T-cell (primary cell): ENCODE measurements at places on chromosomes 7 and 10. TPM values are rescaled to one million over a fixed set of nuclear protein-coding genes. Genes with fewer than 3 reads are reported as not detected.

DNA sequence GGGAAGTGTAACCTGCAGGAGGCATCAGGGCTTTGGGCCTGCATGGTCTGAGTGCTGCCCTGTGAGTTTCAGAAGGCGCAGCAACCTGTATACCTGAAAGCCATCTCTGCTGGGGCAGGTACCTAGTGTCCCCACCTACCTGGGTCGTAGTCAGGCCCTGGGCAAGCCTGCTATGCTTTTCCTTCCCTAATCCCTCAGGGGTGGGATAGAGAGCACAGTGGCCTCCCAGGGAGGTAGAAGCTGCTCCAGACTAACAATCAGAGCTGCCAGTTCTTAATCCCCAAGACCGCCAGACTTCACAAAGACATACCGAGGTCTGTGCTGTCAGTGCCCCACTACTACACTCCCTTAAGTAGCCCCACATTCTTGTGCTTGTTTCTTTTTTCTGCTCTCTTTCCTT, 52.0 kb downstream of the PTEN start:
- H3K27ac ChIP-seq, result no peak overlapping the region
- peaks cover 27% of the 10 kb centered on the region for H3K4me1 ChIP-seq
- H3K27me3 ChIP-seq, result no peaks in the 10 kb centered on the region

- no peaks in the 10 kb centered on the region for H3K27me3 ChIP-seq
- no peaks in the 10 kb centered on the region for H3K36me3 ChIP-seq
- no peak overlapping the region for H3K27ac ChIP-seq
- H3K4me1 ChIP-seq, result no peaks in the 10 kb centered on the region
- DNase-seq, result no peak
- no peak overlapping the region for H3K4me3 ChIP-seq
These were observed 128.7 kb downstream of the TSPAN12 start for GRCh38 chr7:120729245-120729644.

GRCh38 chr10:69959911-69960310, 92.7 kb upstream of the MACROH2A2 start:
- no peaks in the 10 kb centered on the region for H3K4me1 ChIP-seq
- no peaks in the 10 kb centered on the region for H3K27me3 ChIP-seq
- DNase-seq, result no peak
- H3K36me3 ChIP-seq, result no peaks in the 10 kb centered on the region

GRCh38 chr7:121853307-121853706, 19.7 kb upstream of the PTPRZ1 start:
- no peak overlapping the region for H3K4me3 ChIP-seq
- H3K27ac ChIP-seq, result no peak overlapping the region
- DNase-seq, result no peak
- no peaks in the 10 kb centered on the region for H3K36me3 ChIP-seq

- no peaks in the 10 kb centered on the region for H3K4me1 ChIP-seq
- H3K4me3 ChIP-seq, result no peak overlapping the region
These were observed 106.2 kb downstream of the PLXDC2 start for GRCh38 chr10:19922236-19922963.

DNA sequence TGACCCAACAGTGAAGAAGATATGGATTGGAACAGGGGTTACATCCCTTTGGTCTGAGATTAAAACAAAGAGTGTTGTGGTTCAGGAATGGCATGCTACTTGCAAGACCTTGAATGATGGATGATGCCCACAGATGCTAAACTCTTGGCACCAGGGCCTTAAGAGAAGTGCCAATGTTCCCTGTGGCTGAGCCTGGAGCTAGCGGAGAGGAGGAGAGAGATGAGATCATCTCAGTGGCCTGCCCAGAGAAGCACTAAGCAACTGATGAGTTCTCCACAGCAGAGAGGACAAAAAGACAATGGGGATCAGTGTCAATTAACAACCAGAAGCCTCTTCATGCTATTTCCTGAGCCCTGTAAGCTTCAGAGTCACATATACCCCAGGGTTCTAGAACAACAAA, 97.8 kb downstream of the ELAPOR2 start:
- H3K4me3 ChIP-seq, result no peak overlapping the region
- peaks cover 3% of the 10 kb centered on the region for H3K27me3 ChIP-seq
- H3K36me3 ChIP-seq, result no peaks in the 10 kb centered on the region
- DNase-seq, result no peak
- no peaks in the 10 kb centered on the region for H3K4me1 ChIP-seq

CRPPA gene
- 0.49 TPM for total RNA-seq

FZD8 gene
- total RNA-seq, result 0.63 TPM

SPOCK2 gene
- total RNA-seq, result 501 TPM

MBL2 gene
- not detected for total RNA-seq

MEOX2 gene
- not detected for total RNA-seq
